Activated T-cell treated with anti-CD3 and anti-CD28 coated beads, Interleukin-2, amount 50 U/mL, for 48 hours (primary cell): ENCODE measurements at places on chromosomes 2 and 18.

DNA sequence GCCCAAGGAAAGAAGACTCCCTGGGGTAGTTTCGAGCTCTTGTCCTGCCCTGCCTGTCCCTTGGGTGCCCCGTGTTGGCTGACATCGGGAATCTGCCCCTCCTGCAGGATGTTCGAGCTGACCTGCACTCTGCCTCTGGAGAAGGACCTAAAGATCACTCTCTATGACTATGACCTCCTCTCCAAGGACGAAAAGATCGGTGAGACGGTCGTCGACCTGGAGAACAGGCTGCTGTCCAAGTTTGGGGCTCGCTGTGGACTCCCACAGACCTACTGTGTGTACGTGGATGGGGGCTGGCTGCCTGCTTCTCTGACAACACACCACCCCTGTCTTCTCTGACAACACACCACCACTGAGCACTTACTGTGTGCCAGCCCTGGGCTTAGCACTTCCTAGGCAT is 210.8 kb downstream of the DYSF start:
- no peak for DNase-seq

DNA sequence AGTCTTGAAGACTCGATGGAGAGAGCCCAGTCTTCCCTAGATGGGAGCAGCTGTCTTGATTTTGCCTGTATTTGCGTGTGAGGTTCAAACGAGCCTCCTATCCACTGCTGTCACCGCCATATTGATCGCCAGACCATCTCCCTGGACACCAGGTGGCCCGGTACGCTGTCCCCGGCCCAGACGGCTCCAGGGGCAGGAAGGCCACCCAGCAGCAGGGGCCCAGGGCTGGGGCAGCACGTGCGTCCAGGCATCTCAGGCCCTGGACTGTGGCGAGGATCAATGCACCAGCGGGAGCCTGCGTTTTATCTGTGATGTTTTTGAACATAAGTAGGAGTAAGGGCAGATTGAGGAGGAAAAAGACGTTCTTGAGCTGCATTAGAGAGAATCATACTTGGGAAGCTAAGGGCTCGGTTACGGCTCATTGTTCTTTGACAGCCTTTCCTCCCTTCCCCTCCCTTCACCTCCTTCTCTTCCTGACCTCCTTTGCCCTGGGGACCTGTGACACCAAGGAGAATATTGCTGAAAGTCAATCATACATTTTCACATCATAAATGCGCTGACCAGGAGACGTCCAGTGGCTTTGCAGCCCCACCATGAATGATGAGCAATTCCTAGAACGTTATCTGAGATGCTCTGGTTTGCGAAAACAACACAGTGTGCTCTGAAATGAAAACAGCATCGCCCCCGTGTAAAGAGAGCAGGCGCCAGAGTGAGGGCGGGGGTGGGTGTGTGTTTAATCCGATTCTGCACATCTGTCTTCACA is 711.2 kb upstream of the SALL3 start:
- DNase-seq: no peak

DNA sequence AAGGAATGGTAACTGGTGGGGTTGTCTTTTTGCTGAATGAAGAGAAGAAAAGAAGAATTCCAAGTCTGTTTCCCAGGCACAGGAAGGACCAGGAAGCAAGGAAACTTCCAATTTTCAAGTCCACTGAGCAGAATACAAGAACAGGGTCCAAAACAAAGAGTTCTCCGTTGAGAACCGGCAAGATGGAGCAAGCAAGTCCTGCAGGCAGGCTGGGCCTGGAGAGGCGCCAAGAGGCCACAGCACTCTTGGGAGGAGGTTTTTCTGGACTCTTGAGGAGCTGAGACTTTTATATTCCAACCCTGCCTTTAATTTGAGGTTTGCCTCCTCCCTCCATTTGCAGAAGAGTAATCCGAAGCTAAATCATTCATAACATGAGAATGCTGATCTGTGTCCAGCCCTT is 224.5 kb downstream of the IKZF2 start:
- no peak for DNase-seq

DNA sequence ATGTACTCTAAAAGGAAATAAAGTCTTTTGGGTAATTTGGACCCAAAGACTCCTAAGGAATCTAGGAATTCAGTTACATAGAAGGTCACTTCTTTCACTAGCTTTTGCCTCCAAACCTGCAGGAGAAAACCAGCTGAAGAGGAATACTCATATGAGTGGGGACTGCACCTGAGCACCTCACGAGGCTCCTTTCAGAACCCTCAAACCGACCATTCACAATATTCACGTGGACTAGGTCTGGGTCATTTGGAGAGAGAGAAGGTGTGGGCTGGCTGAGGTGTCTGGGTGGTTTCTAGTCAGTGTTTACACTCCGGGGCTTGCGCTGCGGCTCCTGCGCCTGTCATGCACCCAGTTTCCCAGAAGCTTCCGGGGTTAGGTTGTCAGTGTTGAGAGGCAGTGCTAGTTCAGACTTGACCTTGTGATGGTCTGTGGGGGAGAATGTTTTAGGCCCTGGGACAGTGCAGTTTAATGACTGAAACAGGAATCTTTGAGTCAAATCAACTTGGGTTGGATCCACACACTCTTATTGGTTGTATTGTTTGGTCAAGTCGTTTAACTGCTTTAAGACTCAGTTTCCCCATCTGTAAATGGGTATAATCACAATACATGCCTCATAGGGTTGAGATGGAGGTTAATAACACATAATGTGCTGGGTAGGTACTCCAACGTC is 78.4 kb downstream of the LIMS1 start:
- peak; percentile 69 for DNase-seq

DNA sequence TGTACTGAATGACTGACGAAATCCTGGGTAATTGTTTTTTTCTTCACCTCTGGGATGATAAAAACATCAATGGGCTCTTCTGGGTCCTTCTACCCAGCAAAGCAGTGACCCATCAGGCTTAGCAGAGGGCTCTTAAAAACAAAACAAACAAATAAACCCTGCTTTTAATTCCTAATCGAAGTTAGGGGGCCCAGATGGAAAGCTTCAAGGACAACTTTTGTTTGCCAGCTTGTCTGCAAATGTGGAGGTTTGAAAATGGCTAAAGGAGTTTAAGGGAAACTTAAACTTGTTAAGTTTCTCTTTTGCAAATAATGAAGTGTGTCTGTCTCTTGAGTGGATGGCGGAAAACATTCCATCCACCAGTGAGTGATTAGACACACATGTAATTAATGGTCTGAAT is 327.2 kb downstream of the SATB2 start:
- DNase-seq: no peak

DNA sequence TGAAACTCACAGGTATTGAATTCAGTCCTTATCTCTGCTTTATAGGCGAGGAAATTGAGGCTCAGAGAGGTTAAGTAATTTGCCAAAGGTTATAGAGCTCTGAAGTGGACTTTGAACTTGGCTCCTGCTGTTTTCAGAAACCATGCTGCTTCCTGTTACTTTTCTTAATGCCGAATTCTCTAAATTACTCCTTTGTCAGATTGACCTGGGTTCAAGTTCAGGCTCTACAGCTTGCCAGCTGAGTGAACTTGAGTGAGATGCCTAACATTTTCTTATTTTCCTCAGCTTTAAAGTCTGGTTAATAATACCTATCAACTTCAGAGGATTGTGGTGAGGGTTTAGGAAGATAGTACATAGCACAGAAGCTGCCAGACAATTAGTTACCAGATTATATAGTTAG is 3.4 kb downstream of the ASAP2 start:
- DNase-seq: no peak

GRCh38 chr2:10220045-10220901 is 82.4 kb upstream of the HPCAL1 start:
- no peak for DNase-seq

GRCh38 chr2:105866216-105867185 is 121.8 kb downstream of the NCK2 start:
- peak; percentile 14 for DNase-seq

DNA sequence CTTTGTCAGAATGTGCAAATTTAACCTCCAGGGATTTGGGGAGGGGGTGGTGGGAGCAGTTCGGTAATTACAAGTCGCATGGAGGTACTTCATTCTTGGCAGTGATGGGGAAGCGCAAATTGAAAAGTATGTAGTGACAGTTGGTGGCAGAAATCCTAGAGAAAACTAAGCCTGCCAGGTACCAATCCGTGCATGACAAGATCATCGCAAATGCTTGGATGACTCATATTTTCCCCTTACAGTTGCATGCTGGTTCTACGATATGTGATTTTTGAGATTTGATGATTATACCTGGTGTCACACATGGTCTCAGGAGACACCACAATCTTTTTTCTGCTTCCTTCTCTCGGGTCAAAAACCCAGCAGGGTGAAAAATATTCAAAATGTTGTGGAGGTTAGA is 479.7 kb upstream of the ID2 start:
- DNase-seq: no peak

GRCh38 chr2:178072383-178073301 is at the start of gene PDE11A:
PDE11A (minus strand) TSS chr2:178072777; CDS start chr2:178072437, 340 bp downstream.
- DNase-seq: peak; percentile 68

DNA sequence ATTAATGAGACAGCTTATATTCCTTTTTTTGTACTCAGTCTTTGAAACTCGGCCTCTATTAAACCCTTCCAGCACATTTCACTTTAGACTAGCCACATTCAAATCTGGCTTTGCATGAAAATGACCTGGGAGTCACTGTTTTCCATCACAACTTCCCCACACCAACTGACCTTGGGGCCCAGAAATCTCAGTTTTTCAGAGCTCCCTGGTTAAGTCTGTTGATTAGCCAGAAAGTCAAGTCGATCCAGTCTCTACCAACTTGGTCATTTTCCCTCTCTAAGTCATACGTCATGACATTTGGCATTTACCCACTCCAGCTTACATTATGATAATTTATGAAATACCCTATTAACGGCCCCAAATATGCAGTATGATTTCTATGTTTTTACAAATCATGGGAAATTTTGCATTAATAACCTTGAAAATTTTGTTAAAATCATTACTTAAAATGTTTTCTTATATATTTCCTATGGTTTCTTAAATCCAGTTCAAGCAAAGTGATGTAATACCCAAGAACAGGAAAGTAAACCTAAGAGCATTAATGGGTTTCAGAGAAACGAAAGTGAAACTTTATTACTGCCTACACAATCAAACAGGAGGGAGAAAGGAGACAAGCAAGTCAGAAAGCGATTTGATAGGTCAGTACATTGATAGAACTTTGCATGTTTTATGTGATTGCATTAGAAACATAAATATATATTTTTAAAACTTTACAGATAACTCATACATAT is 77.1 kb downstream of the SPATS2L start:
- DNase-seq: no peak

GRCh38 chr2:16851126-16851525 is 185.5 kb upstream of the CYRIA start:
- no peak for DNase-seq

DNA sequence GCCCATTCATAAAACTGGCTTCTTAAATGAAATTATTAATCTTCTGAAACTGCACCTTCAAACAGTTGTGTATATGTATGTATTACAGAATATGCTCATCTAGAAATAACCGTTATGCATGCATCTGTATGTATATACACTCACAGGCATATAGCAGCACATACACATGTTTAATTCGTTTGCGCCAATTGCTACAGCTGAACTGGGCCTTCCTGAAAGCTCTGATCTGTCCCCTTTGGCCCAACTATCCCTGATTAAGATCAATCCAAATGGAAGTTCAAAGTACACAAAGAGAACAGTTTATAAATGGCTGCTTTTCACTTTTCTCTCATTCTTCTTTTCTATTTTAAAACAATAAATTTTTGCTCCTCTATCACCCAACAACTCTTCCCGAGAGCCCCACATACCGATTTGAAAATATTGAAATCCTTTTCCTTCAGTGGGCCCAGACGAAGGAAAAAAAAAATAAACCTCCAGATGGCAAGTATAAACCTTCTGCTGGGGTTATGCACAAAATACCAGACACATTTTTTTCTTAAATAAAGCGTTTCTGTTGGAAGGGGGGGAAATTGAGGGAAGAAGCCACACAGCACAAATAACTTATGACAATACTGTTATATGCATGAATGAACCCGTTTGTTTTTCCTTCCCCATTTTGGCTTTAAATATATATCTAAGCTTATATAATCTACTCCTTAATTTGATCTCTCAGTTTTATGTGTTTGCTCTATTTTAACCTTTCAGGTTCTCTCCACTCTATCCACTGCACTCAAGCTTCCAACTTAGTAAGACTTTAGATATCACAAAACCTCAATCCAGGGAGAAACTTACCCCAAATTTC is 267.3 kb downstream of the TCF4 start:
- DNase-seq: no peak

- no peak for DNase-seq
Observed at GRCh38 chr2:128303095-128303791, 15.4 kb downstream of the HS6ST1 start.

DNA sequence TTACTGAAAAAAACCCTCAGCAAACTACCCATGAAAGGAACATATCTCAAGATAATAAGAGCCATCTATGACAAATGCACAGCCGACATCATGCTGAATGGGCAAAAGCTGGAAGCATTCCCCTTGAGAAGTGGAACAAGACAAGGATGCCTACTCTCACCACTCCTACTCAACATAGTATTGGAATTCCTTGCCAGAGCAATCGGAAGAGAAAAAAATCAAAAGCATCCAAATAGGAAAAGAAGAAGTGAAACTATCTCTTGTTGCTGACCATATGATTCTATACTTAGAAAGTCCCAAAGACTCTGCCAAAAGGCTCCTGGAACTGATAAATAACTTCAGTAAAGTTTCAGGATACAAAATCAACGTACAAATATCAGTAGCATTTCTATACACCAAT is 40.6 kb upstream of the MSTN start:
- no peak for DNase-seq

DNA sequence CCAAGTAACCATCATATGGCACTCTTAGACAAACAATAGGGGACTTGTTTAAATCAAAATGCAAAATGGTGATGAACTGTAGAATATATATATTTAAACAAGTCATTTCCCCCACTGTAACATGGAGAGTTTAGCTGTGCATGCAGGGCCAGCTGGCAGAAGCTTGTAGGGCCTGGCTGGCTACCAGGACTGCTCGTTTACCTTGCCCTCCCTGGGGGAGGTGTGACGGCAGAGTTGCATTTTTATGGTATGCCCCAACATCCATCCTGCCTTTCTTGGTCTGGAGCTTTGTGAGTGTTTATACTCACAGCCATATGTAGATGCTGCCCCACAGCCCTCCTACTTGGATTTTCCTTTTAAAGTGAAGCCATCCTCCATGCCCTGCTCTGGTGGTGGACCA is 101.7 kb upstream of the ZFP36L2 start:
- DNase-seq: no peak

- DNase-seq: no peak
Observed at GRCh38 chr18:23377669-23378301, 75.3 kb upstream of the RIOK3 start.

DNA sequence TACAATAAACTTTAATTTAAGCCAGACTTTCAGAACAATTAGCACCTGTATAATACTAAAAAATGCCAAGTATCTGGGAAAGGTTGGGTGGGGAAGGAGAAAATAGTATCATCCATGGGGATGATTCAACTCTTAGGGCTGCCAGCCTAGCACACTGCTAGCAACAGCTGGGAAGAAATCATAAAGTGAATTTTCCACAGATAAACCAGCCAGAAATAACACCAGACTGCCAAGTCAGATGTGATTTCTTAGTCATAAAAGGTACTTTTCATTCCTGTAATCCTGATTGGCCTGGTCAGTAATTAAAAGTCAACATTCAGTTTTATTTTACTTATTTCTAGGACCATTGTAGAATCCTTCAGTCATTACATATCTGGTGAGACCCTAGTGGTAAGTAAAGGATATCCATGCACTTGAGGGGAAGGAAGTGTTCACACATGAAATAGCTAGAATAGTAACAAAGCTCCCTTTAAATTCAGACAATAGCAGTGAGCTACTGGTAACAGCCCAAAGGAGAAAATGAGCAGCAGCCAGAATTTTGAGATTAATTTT is 59.4 kb downstream of the LIMS1 start:
- DNase-seq: no peak
